ENCODE measurements at places on chromosomes 4 and X. TPM values are rescaled to one million over a fixed set of nuclear protein-coding genes. Genes with fewer than 3 reads are reported as not detected.

Gene COL4A5
- total RNA-seq: 1.3 TPM

Gene EFHC2
- total RNA-seq: 0.08 TPM

DNA sequence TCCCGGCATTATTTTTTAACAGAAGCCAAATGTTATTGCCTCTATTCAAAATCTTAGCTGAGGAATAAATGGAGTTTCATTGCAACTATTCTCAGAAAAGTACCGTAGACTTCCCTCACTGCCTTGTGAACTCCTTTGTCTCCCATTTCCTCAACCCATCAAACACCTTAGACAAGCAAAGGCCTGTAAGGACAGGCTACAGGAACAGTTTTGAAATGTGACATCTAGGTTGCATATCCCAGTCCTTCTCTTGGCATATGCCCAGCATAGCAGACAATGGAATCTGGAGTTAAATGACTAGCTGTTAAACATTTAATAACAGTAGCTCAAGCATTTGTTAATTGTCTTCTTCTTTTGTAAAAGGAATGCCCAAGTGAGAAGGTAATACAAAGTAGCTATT is 1371.7 kb downstream of the STIM2 start:
- DNase-seq: no peak

- DNase-seq: no peak
Observed at GRCh38 chr4:172055046-172055445, 241.8 kb downstream of the GALNTL6 start.

DNA sequence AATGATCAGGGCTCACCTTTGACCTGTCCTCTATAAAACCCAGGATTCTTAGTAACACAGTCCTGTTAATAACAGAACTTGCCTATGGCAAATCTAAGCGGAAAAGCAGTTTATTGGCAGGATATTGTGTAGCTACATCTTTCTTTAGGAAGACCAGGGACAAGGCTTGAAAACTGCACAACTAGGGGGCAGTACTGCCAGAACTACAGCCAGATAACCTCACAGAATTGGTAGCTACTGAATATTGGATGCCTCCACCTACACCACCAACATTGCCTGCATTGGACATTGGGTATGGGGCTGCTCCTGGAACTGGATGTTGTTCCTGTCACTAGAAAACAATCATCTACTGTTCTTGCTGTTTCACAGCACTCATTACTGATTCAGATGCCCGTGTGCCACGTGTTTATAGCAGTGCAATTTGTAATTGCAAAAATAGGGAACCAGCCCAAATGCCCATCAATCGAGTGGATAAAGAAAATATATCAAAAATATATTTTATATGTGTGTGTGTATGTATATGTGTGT is 47.4 kb downstream of the REPS2 start:
- no peak for DNase-seq

- DNase-seq: no peak
Observed at GRCh38 chrX:52410439-52411394, 41.9 kb downstream of the XAGE2 start.

All from liver (tissue), 10 donors.